GM06990 (cell line): ENCODE measurements at places on chromosomes 3 and 15.

GRCh38 chr3:133956353-133956752 lies 60.7 kb upstream of the RAB6B start:
- no peak for DNase-seq

DNA sequence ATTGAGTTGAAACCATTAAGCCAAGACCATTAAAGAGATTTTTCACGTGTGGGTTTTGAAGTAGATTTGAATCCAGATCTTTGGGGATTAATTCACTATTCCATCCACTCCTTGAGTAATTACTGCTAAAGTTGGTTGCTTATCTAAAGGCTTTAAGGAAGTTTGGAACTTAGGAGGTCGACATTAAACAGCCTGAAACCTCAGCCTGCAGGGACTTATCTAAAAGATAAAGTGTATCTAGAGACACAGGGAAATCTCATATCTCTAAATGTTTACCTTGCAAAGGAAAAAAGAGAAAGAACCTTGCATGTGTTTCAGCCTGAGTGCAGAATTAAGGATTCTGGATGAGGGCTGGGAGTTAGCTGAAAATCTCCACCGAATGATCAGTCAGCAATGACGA lies 158.6 kb downstream of the MEIS2 start:
- DNase-seq = no peak

GRCh38 chr15:101126618-101127505 lies 125.0 kb downstream of the CHSY1 start:
- DNase-seq = peak; percentile 46

DNA sequence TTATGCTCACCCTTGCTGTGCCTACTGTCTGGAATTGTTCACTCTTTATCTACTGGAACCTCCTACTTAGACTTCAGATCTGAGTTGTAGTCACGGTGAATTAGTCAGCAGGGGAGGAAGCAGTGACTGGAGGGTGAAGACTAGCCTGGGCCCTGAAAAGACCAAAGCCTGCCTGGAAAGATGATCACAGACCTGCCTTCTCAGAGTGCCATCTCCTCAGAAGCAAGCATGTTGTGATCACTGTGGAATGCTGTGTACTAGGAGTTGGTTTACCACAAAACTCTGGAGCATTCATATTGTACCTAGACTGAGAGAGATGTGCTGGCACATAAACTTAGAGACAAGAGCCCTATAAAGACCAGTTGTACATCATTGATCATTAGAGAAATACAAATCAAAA lies 100.7 kb upstream of the SCN10A start:
- DNase-seq = no peak

GRCh38 chr3:58720526-58720925 lies 54.0 kb upstream of the FAM3D start:
- no peak for DNase-seq

GRCh38 chr15:58494567-58494966 lies 62.8 kb downstream of the LIPC start:
- DNase-seq = no peak

DNA sequence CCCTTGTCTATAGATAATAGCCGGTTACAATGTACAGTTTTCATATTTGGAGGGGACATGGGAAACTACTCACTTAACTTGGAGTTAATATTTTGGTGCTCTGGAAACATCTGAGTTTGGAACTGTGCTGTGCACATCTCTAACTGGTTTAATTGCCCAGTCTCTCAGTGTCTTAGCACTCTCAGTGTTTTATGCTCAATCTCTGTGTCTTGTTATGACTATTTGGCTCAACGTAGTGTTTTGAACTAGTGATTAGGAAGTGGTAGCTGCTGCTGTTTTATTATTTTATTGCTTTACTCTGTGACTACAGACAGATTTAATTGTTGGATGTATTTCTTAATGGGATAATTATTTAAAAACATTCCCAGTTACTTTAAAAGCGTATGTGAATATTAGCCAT lies 17.0 kb downstream of the FNDC3B start:
- no peak for DNase-seq

DNA sequence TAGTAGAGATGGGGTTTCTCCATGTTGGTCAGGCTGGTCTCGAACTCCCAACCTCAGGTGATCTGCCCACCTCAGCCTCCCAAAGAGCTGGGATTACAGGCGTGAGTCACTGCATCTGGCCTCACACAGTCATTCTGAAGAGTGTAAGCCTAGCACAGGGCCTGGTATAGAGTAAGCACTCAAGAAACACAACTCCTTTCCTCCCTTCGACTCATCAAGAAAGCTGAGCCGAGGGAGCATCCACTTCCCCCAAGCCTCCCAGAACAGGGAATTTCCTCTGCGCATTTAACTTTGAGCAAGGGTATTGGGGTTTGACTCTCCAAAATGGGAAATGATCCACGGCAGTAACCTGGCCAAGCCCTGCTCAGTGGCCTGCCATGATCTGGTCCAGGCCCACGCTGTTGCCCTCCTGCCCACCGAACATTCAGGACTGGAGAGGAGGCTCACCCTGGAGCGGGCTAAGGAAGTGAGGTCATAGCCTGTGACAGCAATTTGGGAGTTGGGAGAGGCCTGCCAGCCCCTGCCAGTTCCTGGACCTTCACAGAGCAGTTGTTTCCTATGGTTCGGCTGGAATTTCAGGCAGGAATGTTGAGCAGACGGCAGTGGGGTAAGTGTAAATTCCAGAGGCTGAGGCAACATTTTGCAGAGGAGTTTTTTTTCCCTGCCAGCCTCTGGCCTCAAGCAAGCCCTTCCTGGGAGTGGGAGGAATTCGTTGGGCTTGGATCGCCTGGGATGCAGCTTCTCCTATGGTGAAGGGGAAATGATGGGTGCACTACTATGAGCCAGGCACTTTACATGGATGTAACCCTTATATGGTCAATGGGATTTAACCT lies 21.2 kb upstream of the SMAD3 start:
- no peak for DNase-seq
